CD4-positive, alpha-beta memory T cell (primary cell): ENCODE measurements at places on chromosomes 1 and 21.

- DNase-seq = peak; percentile 54
Measured at GRCh38 chr1:1889847-1890505, 911 bp downstream of the GNB1 start.

DNA sequence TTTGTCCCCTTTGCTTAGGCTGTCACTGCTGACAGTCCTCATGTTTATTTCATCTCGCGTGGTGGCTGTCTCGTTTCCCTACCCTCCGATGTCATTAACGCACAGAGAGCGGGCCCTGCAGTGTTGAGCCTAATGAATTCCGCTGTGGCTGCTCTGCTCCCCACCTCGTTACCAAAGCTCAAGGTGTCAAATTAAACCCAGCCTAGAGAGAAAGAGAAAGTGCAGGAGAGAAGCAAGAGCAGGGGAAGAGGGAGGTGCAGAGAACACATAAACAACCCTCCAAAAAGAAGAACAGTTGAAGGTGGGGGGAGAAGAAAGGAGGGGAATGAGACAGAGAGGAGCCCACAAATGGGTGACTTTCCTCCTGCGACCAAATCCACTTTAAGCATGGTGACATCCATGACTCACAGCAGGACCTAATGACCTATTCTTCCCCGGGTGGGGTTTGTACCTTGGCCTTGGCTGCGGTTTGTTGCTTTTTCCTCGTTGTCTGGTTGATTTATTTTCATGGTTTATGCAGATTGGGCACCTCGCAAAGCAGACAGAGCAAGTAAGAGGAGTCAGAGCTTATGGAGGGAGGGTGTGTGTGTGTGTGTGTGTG, 92.5 kb downstream of the PBX1 start:
- no peak for DNase-seq

GRCh38 chr1:50976890-50977574, 7.0 kb downstream of the CDKN2C start:
- peak; percentile 27 for DNase-seq

- no peak for DNase-seq
Measured at GRCh38 chr1:174352117-174352516, 95.6 kb upstream of the GPR52 start.

- no peak for DNase-seq
Measured at GRCh38 chr1:170150016-170150415, 4.3 kb downstream of the NTMT2 start.

GRCh38 chr1:49060766-49061165, 284.1 kb upstream of the BEND5 start:
- no peak for DNase-seq

DNA sequence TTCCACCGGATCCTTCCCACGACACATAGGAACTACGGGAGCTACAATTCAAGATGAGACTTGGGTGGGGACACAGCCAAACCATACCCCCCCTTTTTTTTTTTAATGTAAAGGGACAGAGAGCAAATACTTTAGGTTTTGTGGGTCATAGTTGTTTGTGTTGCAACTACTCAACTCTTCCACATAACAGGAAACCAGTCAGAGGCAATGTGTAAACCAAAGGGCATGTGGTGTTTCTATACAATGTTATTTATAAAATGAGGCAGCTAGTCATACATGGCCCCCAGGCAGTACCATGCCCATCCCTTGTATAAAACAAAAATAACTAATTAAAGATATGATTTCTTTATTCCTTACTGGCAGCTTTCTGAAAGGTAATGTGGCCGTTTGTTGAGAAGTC, 845.4 kb upstream of the ADAMTS5 start:
- no peak for DNase-seq

DNA sequence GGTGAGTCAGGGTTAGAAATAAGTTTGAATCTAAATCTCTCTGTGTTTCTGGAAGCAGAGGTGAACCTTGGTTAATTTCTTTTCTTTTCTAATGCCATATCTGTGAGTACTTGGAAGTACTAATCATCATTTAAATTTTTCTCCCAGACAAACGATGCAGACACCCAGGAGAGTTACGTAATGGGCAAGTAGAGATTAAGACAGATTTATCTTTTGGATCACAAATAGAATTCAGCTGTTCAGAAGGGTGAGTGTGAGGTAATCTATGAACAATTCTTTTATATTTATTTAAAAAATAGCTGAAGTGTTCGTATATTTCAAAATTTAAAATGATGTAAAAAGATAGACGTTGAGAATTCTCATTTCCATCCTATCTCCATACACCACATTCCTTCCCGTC, 11.2 kb downstream of the C4BPA start:
- DNase-seq = no peak

DNA sequence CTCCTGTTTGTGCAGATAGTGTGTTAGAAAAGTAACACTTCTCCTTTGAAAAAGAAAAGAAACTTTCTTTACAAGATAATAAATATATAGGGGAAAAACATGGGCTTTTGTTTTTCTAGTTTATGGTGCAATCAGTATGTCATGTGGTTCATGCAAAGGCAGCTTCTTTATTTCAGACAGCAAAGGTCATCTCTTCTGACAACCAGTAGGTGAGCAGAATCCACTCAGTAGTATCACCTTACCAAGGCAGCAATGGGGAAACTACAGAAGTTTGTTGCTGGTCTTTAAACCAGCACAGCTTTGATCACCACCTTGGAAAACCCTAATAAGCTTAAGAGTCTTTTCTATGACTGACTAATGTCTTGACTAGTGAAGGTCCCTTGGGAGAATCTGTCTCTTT, 13.0 kb upstream of the SAMSN1 start:
- DNase-seq = no peak

DNA sequence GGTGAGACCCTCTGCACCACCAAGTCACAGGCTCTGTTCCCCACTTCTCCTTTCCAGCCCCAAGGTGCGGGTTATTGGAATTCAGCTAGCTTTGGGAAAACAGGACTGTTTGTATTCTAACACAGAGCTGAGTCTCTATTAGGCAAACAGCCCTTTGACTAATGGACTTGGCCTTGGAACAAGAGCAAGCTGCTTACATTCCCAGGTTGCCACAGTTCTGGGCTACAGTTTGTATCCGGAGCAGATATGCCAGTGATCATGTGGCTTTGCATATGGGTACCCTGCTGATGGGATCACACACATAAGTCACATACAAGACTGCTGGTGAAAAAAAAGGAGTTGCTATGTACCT, 110.5 kb upstream of the COA6 start:
- no peak for DNase-seq

GRCh38 chr1:78101051-78101450, 55.3 kb downstream of the GIPC2 start:
- no peak for DNase-seq

GRCh38 chr1:240242601-240243144, 151.0 kb downstream of the FMN2 start:
- no peak for DNase-seq

GRCh38 chr1:18110968-18111367, 3.4 kb downstream of the IGSF21 start:
- DNase-seq = no peak

- DNase-seq = no peak
Measured at GRCh38 chr1:163085904-163086268, 16.7 kb downstream of the RGS4 start.

DNA sequence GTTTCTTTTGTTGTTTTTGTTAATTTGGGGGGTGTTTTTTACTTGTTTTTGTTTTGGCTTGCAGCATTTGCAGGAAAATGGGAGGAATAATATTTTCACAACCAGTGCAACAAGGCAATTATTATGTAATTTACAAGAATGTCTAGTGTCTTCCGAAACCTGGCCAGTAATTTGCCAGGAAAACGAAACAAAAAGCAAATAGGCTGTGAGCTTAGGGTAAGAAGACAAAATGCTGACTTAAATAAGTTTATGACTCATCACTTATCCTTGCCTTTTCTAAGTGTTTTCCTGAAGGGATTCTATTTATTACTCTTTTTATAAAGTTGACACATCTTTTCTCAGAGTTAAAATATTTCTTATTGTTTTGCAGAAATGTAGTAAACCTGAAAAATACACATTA, 49.8 kb downstream of the KCNT2 start:
- DNase-seq = no peak

DNA sequence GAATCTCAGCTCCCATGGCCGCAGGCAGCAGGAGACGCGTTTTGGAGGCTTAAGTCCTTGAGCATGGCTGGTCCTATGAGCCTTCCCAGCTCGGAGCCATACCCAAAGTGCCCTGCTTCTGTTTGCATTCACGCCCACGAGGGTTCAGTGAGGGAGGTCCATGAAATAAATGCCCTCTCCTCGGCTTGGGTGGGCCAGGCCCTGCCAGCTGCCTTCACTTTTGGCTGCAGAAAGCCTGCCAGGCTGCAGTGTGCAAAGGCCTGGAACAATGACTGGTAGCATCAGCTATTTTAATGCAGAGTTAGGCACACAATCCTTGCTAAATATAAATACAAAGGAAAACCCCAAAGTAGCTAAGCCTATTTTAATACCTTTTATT, 49.4 kb downstream of the H3-3A start:
- DNase-seq = no peak

- DNase-seq = no peak
Measured at GRCh38 chr21:43602266-43603232, 56.7 kb downstream of the HSF2BP start.

GRCh38 chr1:117886101-117886795, 43.2 kb downstream of the GDAP2 start:
- DNase-seq = no peak

DNA sequence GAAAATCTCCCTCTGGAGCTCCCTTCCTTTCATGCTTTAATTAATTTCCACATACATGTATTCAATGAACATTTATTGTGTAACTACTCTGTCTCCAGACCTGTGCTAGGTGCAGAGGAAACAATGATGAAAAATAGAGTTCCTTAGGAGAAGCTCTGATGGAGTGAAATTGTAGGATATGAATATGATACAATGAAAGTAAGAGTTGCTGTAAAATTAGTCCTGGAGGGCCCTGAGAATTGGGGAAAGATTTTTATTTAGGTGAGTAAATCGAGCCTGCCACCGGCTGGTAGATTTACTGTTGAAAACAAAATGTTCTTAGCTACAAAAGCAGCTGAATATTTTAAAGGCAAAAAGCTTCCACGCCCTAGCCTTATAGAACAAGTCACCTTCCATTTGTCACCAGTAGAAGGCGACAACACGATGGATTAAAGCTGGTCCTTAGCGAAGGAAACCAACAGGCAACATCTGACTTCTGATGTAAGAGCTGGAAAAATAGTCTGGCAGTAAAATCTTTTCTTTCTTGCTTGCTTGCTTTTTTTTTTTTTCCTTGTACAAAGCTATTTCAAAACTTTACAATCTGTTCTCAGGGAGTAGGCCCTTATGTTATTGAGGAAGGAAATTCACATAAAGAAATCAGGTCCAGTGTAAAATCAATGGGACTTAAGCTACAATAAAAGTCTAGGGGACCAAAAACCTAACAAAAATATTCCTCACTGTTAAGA, 82.0 kb upstream of the ROR1 start:
- peak; percentile 17 for DNase-seq

DNA sequence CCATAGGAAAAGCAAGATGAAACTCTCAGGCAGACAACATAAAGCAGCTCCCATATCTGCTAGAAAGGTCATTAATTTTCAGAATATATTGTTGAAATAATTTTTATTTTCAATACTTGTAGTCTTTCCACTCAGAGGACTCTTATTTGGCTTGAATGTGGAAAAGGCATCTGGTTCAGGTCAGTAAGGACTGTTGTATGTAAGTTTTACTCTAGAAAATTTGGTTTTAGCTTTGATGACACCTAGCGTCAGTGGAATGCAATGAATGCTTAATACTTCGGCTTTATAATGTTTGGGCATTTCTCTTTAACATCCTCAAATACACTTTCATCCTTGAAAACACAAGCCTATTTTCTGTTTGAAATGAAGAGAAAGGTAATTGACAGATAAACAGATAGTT, 63.3 kb downstream of the LRRC40 start:
- no peak for DNase-seq

DNA sequence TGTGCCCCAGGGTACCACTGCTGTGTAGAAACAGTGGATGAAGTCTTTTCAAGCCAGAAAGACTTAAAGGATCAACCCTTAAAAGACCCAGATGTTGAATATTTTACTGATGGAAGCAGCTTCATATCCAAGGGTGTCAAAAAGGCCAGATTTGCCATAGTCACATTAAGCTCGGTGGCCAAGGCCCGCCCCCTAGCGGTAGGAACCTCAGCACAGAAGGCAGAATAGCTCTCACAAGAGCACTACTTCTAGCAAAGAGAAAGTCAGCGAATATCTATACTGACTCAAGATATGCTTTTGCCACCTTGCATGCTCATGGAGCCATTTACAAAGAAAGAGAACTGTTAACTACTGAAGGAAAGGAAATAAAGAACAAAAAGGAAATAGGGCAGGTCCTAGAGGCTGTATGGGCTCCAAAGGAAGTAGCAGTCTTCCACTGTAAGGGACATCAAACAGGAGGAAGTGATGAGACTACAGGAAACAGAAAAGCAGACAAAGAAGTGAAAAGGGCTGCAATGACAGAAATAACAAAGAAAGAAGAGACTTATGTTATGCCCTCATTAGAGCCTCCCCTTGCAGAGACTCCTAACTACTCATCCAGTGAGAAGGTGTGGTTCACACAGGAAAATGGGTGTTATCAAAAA, 90.5 kb downstream of the LIPI start:
- DNase-seq = peak; percentile 11
